ENCODE measurements at places on chromosomes 2 and 18. TPM values are rescaled to one million over a fixed set of nuclear protein-coding genes. Genes with fewer than 3 reads are reported as not detected.
A peak's percentile ranks its signal among the peaks of the same experiment; 100 is the strongest.

DNA sequence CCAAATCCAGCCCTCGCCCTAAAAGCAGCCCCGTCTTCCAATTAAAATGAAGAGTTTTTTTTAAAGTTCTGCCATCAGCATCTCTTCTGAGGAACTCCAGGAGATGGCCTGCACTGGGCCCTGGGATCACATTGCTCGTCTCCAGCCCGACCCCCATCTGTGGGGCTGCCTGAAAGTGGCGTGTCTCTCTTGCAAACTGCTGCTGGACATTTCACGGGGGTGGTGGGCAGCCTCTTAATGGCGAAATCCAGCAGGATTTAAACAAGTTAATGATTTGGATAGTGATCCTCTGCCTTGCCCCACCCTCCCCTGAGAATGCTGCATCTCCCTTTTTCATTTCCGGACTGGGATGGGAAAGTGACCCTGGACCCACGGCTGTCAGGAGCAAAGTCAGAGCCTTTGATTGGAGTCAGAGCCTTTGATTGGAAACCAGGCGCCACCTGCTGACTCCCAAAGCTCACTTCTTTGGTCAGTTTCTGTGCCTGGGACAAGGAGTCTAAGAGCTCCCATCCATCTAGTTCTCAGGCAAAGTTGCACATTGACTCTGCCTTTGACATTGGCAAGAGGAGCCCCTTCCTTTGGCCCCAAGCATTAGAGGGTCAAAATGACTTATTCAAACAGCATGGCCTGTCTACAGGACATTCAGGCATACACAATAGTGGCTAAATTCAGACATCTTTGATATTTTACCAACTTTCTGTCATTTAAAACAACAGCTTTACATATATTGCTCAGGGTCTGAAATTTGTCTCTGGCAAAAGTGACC, 155.2 kb downstream of the SH3BP4 start:
- peak; percentile 76 for DNase-seq

DNA sequence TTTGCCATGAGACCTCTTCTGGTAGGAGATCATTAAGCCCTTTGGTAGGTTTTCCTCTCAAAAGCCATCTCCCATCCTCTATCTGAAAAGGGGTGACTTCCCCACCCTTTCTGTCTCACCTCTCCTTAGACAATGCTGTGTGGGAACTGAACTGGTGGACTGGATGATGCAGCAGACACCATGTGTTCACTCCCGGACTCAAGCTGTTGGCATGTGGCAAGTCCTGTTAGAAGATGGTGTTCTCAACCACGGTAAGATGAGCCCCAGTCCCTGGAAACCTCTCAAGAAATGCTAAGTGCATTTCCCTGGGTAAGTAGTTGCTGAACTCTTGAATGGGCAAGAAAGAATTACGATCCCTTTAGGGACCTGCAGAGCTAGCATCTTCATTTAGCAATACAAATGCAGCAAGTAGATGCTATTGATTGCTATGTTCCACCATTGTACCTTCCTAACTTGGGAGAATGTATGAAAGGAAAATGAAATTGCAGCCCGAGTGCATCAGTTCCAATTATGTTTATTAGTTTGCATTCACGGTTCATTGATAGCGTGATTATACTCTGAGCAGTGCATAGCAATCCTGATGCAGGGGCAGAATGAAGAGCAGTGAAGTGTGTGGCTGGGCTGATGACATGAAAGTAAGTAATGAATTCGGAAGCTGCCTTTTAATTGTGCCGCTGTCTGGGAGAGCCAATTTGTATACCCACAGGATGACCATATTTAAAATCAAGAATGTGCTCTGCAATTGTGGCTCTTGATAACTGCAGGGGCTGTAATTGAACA, 110.0 kb upstream of the MAP3K20 start:
- peak; percentile 39 for DNase-seq

DNA sequence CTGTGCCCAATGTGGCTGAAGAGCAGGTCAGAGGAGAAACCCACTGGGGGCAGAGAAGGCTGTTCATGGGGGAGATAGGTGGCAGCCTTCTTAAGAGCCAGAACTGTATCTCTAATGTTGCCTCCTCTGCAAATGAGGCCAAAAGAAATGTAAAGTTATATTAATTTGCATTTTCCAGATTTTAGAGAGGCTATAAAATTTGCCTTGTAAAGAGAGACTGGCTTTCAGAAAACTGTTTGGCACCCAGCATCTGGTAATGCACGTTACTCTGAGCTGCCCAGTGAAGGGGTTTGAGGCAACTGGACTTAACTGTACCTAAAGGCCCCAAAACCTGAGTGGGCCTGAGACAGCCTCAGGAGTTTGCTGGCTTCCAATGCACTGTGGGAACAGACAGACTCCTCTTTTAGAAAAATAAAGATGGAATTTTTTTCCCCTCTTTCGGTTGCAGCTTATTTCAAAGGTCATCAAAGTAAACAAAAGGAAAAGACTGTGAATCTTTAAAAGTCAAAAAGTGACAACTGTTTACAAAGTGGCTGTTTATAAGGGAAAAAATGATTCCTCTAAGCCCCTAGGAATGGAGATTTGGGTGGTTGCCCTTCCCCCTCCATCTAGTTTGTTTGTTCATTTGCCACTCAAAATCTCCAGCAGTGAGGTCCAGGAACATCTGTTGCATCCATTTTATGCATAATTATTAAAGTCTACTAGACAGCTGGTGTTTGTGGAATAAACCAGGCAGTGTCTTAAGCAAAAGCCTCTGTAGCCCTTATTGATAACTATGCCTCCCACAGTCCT, 132.2 kb upstream of the ZFP36L2 start:
- DNase-seq = no peak

- no peak for DNase-seq
Measured at GRCh38 chr2:189347540-189347939, 93.7 kb upstream of the WDR75 start.

CCNYL1 gene
- 18.0 TPM for total RNA-seq

MYL1 gene
- not detected for total RNA-seq

Measured in glutamatergic neuron (in vitro differentiated cells).